ENCODE measurements at places on chromosomes 7 and 10.

DNA sequence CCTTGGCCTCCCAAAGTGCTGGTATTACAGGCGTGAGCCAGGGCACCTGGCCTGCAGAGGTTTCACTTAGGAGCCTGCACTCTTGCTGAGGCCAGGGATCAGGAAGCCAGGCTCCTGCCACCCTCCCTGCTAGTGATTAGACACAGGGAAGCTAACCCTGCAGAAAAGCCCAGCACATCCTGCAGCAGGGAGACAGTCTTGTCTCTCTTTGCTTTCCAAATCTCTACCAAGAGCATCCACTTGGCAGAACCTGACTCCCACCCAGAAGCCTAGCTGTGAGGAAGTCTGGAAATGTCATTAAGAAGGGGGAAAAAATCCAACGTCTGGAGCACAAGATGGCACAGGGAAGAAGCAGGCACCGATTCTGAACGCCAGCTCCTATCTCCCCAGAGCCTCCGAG lies 8.0 kb upstream of the FAM171A1 start:
- no peak for DNase-seq

DNA sequence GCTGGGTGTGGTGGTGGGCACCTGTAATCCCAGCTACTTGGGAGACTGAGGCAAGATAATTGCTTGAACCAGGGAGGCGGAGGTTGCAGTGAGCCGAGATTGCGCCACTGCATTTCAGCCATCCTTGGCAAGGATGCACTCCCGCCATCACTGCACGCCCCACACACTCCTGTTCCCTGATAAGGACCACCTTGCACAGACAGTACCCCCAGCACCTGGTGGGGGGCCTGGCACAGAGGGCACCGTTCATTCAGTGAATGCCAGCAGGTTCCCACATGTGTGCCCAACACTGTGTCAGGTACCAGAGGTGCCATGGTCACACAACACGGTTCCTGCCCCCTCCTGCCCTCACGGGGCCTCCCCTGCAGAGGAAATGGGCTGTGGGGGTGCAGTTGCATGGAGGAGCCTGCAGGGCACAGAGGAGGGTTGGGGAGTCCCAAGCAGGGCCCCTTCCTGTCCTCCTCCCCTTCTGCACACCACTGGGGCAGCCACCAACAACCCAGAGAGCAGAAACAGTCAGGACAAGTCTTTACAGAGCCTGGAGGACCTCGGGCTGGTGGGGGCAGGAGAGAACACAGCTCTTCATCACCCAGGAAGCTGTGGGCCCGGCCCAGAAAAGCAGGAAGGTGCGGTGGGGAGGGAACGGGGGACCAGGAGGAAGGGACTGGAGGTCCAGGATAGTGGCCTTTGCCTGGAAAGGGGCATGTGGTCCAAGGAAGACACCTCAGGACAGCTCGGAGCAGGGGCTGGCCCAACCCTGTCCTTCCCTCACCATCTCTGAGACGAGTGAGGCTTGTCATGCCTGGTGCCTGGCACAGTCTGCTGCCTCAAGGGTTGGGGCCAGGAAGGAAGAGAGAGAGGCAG lies 7.1 kb downstream of the CRYGN start:
- no peak for DNase-seq

GRCh38 chr10:122157451-122157850 lies 113.6 kb upstream of the BTBD16 start:
- DNase-seq = no peak

- DNase-seq = no peak
These were observed 89.5 kb downstream of the HECW1 start for GRCh38 chr7:43201912-43202311.

GRCh38 chr10:88989824-88990383 lies 694 bp upstream of the FAS start:
- DNase-seq = peak; percentile 69

DNA sequence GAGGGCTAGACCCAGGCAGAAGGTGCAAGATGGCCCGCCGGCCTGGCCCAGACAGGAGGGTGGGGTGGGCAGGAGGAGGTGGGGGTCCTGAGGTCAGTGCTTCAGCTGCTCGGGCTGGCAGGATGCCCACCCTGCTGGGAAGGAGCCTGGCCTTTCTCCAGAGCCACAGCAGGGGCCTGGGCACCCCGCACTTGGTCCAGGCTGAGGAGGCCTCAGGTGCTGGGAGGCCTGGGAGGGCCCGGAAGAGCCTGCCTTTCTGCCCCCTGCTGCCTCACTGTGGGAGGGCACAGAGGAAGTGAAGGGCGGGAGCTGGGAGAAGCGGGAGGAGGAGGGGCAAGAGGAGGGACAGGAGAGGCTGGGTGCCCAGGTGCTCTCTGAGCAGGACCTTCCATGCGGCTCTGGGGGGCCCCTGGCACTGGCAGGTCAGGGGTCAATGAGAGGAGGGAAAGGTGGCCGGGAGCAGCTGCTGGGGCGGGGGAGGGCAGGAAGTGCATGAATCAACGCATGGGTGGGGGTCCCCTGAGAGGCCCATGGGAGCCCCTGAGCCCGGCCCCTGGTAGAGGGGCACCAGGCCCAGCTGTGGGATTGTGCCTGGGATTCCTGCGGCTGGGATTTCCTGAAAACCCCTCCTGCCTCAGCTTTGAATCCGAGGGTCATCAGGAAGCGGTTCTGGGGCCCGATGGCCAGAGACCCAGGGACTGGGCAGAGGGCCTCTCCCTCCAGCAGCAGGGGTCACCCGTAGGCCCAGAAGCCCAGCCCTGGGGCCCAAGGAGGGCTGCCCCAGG lies 49.9 kb downstream of the PWWP2B start:
- no peak for DNase-seq

DNA sequence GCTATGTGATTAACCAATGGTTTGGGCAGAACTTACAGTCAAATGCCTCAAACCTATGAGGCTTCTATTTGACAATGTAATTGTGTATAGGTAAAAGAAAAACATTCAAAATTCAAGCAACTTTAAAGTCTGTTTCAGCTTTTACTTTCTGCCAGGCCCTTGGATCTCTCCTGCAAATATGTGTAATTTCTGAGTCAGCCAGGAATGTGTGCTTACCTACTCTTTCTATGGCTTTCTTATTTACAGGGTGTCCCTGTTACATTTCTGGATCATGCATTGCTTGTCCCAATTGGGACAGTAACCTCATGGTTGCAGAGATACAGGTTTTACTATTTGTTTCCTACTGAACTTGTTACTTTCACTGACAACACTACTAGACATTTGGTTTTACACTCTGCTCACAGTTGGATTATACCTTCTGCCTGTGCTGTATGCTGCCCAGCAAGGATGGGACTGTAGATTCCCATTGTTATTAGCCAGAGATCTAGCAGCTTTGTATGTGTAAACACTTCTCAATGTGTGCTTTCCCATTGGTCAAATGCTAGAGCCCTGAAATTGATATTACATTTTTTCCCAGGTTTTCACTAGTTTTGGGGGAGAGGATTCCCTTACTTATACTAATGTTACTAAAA lies 355.3 kb downstream of the ARL4A start:
- no peak for DNase-seq

DNA sequence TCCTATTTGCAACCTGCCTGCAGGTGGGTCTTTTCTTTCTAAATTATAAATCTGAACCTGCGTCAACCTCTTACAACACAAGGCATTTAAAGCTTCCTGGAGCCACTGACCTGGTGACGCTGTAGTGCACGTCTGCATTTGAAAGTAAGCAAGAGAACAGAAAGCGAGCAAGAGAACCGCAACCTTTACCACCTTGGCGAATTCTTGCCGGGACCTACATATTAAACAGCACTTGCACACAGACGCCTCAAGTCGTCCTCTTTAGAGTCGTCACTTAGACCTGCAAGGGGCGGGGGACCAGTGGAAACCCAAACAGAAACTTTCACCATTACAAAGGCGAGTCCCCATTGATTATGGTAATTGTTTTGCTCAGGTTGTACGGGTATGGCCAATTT lies 9.5 kb downstream of the GLI3 start:
- DNase-seq = no peak

- DNase-seq = no peak
These were observed 259.9 kb downstream of the CACNA2D1 start for GRCh38 chr7:82183634-82184033.

GRCh38 chr7:142759433-142759832 lies 10.2 kb downstream of the PRSS1 start:
- DNase-seq = no peak

- DNase-seq = no peak
These were observed 4.6 kb upstream of the C10orf95 start for GRCh38 chr10:102455893-102456471.

DNA sequence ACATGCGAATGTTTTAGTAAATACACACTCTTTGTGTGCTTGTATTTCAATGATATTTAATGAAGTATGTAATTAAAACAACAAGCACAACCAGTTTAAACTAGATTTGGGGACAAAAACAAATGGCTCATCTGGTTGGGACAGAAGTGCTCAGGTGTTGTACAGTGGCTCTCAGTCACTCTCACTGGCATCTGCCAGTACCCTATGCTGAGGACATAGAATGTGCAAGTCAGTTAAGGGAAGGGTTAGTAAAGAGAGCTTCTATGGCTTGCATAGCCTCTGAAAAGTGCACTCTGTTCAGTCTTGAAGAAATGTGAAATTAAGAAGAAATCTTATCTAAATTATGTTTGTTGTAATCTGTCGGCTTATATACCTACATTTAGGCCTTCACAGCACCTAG lies 183.0 kb downstream of the LRRC4 start:
- DNase-seq = no peak

- DNase-seq = no peak
These were observed 17.6 kb downstream of the PDSS1 start for GRCh38 chr10:26715137-26715487.

DNA sequence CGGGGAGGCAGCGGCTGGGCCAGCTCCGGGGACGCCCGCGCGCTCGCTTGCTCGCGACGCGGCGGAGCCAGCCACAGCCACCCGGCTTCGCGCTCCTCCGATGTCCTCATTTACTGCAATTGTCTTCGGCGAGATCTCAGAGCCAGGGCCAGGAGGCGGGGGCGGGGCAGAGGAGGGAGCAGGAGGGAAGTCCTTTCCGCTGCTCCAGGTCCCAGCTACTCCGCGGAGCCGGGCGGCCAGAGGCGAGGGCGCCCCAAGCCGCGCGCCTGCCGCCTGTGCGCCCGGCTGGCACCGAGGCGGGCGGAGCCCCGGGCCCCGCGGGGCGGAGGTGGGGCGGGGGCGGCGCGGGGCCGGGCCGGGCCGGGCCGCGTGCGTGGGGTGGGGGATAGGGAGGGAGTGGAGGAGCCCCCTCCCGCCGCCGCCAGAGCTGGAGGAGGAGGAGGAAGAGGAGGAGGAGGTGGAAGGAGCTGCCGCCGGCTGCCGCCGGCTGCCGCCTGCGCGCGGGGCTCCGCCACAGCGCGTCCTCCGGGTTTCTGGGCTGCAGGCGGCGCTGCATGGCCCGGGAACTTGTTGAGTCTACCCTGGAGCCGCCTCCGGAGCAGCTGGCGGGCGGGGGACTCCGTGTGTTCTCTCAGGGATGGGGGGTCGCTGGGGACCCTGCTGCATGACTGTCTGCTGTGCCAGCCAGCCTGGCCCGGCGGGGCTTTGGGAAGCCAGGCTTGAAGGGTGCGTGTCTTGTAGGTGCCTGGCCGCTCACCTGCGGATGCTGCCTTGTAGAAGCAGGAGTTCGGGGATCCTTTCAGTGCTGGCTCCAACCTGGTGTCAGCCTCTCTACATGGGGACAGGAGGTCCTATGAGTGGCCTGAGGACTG lies at the start of gene INSYN2A:
INSYN2A (minus strand) TSS at position 310 of the 872 bp plus-strand sequence. CDS start 20,196 bp downstream, outside the sequence.
- DNase-seq = no peak

GRCh38 chr7:157667261-157667660 lies 330.5 kb downstream of the DNAJB6 start:
- no peak for DNase-seq

DNA sequence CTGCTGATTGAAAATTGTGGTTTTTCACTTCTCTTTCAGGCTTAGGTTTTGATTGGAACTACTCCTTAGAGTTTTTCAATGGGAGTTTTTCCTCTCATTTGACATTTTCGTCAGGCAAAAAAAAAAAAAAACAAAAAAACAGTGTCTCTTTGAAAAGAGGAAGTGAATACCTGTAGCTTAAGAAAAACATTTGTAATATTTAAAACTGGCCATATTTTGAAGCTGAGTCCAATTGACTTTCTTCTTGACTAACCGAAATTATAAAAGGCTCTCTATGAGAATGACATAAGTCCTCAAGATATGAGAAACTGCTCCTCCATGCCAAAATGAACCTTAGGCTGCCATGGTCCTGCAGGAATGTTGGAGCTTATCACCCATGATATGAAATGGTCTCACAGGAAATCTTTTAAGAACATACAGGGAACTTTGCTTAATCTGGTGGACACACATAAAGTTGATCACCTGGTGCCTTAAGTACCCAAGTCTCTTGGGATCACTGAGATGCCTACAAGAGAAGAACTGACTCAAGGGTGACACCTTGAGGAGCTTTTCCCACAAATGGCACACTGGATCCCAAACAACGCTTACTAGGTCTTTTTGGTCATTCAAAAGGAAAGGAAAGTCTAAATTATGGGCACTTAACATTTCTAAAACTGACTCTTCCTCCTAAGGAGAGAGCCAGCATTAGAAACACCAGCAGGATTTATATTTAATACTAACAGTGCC lies 263.4 kb downstream of the CDC14C start:
- no peak for DNase-seq
